ENCODE measurements at places on chromosomes 2 and 18. TPM values are rescaled to one million over a fixed set of nuclear protein-coding genes. Genes with fewer than 3 reads are reported as not detected.

- DNase-seq: no peak
These were observed 345.8 kb upstream of the TFPI start for GRCh38 chr2:187900021-187900420.

GRCh38 chr2:216519154-216519762 lies 20.6 kb downstream of the RPL37A start:
- no peak for DNase-seq

GRCh38 chr2:36859366-36859792 lies 107.0 kb downstream of the STRN start:
- DNase-seq: no peak

The BCL2L11 gene
- 48.6 TPM for total RNA-seq

The CELF4 gene
- total RNA-seq: not detected

The PCARE gene
- total RNA-seq: not detected

The MC5R gene
- total RNA-seq: not detected

The GMCL1 gene
- total RNA-seq: 29.7 TPM

Measured in CD4-positive, alpha-beta T cell (primary cell).